ENCODE measurements at places on chromosomes 2 and 18.

GRCh38 chr2:142603759-142604158 is 273.7 kb upstream of the KYNU start:
- DNase-seq, result no peak

- peak; percentile 52 for DNase-seq
These were observed 6.2 kb upstream of the INPP4A start for GRCh38 chr2:98438190-98439133.

DNA sequence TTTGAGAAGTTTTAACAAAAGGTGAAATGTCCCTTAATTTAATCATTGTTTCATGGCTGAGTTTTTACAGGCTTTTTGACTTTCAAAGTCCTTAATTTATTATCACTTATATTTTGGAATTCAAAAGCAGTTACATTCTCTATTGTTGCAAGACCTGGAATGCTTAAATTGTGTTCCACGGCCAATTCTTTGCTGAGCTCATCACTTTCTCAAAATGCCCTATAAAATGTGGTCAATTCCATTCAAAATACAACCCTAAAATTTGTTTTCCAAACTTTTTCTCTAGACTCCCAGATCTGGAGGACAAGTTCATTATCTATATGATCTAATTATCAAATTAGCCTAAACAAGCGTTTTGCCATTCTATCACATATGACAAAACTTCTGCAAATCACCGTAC is 1051.2 kb downstream of the TDRD15 start:
- DNase-seq, result no peak

DNA sequence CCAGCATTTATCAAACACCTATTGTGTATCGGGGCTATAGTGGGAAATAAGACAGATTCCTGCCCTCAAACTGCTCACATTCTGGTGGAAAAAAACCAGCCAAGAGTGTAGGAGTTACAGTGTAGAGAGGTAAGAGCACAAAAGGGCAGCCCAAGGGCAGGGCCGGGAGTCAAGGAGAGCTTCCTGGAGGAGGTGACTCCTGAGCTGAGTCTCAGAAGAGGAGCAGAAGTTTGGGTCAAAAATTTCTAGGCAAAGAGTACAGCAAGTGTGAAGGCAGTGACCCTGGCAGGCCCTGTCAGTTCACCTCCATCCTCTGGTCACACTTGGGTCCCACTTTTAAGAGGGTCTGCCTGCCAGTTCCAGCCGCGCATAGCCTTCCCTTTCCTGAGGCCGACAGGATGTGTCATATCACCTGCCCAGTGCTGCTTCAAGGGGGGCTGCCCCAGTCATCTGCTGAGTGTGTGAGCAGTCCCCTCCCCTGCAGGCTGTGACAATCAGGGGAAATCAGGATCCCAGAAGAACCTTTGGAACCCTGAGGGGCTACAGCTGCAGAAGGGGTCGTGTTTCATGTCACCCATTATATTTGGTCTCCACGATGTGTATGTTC is 118.4 kb downstream of the GLI2 start:
- DNase-seq, result no peak

- no peak for DNase-seq
These were observed 21.5 kb downstream of the GNAL start for GRCh38 chr18:11710578-11710977.

DNA sequence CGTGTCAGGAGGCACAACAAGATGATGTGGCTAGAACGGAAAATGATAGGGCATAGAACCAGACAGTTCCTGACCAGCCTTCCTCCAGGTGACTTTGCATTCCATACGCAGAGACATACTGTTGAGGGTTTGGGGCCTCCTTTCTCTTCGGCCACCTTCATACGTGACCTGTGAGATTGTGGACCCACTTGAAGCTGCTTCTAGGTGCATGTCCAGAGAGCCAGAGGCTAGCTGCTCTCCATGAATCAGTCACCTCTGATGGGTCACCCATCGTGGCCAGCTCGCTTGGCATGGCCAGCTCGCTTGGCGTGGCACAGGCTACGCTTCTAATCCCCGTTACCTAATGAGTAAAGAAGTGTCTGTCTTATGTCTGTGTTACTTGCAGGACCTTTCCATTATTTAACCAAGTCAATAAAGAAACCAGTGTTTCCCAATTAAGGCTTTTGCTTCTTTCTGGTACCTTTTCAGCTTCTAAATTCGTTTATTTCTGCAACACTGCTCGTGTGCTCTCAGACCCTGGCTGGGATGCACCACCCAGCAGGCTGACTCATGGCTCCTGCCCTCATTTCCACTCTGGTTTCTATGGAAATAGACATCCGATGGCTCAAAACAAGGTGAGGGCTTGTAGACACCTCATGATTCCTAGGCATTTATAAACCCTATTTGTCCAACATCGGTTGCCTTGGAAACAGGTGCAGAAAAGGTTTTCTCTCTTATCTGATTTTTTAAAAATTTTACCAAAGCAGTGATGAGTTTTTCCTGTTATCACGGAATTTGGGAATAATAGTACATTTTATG is 86.7 kb upstream of the B3GNT7 start:
- no peak for DNase-seq

- DNase-seq, result no peak
These were observed 2.8 kb upstream of the TANC1 start for GRCh38 chr2:158965641-158966040.
